AG04450 (cell line): ENCODE measurements at places on chromosomes 12 and 14.

GRCh38 chr12:94875525-94875924 is 128.0 kb downstream of the NDUFA12 start:
- no peak for DNase-seq

DNA sequence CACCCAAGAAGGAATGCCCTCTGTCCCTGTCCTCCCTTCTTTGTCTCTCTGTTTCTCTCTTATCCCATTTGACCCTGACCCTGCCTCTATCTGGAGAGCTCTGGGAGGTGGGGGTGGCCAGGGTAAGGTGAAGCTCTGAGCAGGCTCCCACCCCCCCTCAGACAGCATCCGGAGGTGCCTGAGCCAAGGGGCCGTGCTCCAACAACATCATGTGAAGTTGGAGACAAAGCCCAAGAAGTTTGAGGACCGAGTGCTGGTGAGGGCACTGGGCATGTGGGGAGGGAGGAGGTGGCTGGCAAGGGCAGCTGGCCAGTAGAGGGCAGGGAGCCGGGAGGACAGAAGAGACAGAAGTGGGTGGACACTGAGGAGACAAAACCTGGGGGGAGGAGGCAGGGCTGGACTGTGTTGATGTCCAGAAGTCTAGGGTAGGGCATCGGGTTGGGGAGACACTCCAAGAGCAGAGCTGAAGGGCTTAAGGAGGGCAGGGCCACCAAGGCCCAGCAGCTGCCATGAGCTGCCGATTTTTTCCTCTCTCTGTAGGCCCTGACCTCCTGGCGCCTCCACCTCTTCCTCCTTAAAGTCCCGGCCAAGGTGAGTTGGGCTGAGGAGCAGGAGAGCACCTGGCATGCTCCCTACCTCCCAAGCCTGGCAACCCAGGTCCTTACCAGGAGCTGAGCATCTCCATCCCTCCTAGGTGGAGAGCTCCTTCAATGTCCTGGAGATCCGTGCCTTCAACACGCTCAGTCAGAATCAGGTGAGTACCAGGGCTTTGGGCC is 1.9 kb downstream of the CARMIL3 start:
- no peak for DNase-seq

GRCh38 chr12:62738105-62738504 is 196.8 kb downstream of the PPM1H start:
- DNase-seq = no peak

- DNase-seq = no peak
Observed at GRCh38 chr12:70637303-70638085, at the start of gene PTPRB. PTPRB (minus strand) TSS chr12:70637429; CDS start chr12:70637395, 34 bp downstream.

GRCh38 chr14:36718216-36718615 is 56.6 kb downstream of the PAX9 start:
- DNase-seq = no peak

DNA sequence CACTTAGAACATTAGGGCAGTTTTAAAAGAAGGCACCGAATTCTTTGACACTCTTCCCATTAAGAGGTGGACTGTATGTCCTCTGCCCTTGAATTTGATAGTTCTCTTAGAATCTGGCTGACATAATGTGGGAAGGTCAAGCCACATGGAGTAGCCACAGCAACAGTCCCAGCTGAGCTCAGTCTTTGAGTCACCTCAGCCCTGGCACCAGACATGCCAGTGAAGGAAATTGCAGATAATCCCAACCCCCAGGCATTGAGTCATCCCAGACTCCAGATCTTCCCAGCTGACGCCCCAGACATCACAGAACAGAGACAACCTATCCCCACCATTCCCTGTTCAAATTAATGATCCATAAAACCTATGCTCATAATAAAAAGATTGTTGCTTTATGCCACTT is 83.4 kb downstream of the GTF2A1 start:
- no peak for DNase-seq

- DNase-seq = no peak
Observed at GRCh38 chr12:64323476-64324225, 66.9 kb downstream of the C12orf56 start.

GRCh38 chr12:52580496-52580895 is 6.9 kb upstream of the KRT74 start:
- no peak for DNase-seq

DNA sequence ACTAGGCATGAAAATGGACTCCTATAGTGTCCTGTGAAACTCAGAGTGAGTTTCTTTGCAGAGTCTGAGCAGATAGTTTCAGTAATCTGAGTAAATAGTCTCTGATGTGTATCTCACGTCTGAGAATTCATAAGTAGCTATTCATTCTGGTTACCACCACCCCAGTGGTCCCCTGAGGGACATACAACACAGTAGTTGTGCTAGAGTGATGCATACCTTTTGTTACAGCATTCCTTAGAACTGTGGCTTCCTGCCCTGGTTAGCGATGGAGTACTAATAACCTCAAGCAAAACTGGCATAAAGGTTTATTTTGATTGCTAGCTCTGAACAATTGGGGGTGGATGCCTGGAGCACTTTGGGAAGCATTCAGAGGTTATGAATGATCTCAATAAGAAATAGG is 114.7 kb downstream of the DAAM1 start:
- DNase-seq = no peak

DNA sequence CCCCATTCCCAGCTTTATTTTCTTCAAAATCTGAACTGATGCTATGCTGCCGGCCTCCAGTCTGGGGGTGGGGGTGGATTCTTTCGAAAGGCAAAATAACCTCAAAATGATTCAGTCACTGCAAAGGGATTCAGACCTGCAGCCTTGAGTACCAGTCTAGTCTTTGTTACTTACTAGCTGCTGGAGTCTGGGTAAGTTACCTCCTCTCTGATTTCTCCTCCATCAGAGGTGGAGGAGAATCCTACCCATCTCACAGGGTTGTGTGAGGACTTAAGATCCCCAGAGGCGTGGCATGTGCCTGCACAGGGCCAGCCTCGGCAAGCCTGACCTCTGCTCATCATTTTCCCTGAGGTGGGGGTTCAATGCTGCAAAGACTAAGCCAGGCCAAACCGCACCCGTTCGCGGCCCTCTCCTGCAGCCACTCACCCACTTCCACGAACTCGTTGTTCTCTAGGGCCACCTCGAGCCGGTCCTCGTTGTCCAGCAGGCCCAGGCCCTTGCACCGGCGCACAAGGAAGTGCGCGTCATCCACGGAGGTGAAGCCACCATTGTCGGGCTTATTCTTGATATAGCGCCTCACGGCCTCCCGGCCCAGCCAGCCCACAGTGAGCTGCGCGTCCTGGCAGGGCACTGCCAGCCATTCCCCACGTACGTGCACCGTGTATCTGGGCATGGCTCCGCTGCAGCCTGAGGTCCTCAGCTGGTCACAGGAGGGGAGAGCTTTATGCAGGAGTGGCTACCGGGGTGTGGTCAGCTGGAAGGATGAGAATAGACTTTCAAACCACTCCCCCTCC is 709 bp downstream of the HAL start:
- DNase-seq = no peak

DNA sequence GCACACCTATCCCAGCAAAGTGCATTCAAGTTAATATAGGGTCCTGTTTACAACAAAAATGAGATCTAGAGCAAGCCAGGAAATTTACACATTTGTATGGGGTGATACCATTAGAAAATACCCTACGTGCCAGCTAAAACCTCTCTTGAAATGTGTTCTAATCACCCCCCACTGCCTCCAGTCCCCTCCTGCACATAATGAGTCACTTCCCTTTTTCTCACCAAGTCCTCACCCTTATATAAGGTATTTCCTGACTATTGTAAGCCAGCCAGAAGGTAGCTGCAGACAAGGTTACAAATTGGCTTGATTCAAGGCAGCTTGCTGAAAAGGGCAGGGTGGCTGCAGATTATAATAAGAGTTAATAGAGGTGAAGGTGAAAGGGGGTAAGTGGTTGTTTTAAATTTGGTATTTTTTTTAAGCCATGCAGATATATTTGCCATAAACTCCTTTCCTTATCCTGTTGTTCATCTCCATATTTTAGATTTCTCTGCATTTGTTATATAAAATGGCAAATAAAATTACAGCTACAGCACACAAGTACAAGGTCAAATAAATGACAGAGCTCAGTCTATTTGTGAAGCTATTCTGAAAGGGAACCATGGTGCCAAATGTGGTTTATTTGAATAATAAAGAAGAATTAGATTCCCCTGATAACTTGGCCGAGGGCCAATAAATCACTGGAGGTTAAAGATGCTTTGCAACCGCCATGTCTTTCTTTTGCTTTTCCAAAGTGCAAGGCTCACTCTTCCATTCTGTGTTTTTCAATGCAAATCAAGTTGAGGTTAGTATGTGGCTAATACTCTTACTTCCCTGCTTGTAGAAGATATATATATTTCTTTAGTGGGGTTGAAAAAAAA is 385.9 kb downstream of the EGLN3 start:
- DNase-seq = no peak

- no peak for DNase-seq
Observed at GRCh38 chr12:107929436-107929835, 154.9 kb downstream of the ASCL4 start.

GRCh38 chr14:93085911-93086310 is 29.8 kb downstream of the ITPK1 start:
- DNase-seq = no peak

- no peak for DNase-seq
Observed at GRCh38 chr12:5071496-5071895, 27.8 kb downstream of the KCNA5 start.

DNA sequence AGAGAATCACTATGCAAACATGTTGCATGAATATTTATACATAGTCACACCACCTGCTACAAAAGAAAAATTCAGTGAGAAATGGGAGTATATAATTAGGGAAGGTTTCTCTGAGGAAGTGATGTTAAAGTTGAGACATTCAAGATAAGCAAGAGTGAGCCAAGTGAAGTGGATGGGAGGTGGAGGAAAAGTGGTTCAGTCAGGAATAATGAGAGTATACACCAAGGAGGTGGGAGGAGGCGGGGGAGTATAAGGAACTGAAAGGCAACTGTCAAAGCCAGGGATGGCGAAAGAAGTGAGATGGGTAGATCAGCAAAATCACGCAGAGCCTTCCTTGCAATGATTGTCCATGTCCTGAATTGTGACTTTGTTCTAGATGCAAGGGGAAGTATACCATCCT is 33.7 kb downstream of the PRKD1 start:
- DNase-seq = no peak

- no peak for DNase-seq
Observed at GRCh38 chr12:38139456-38139855, 177.1 kb upstream of the ALG10B start.

GRCh38 chr12:52528641-52529143 is 8.5 kb upstream of the KRT5 start:
- DNase-seq = no peak

DNA sequence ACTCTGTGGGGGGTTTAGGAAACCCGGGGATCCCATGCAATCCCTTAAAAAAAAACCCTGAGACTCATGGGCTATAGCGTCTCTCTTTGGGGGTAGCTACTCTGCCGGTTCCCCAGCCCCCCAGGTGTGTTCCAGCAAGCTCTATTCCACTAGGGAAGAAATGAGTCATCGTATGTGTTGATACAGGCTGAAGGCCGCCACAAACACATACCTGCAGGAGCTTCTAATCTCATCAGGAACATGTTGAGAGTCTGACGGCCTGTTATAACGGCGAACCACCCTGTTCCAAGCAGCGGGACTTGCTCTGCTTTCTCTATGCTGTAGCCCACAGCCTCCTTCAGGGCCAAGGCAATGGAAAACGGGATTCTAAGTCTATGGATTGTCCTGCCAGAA is 977 bp upstream of the KRT5 start:
- no peak for DNase-seq

- no peak for DNase-seq
Observed at GRCh38 chr12:93300611-93301021, 77.1 kb upstream of the NUDT4 start.

DNA sequence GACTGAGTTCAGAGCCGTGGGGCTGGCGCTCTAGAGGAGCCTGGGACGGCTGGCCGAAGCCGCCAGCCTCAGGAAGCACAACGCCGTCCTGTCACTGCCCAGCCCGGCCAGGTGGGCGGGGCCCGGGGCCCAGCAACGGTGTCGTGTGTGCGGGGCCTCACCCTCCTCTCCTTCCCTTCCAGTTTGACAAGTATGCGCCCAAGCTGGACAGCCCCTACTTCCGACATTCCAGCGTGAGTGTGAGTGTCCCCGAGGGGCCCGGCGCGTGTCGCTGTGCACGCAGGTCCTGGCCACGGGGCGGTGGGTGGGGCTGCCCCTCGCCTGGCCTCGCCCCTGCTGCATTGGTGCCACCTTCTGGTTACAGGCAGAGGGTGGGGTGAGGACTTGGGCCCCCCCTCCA is 38.3 kb downstream of the LRCOL1 start:
- no peak for DNase-seq

- DNase-seq = no peak
Observed at GRCh38 chr12:123278101-123278627, 6.5 kb upstream of the CDK2AP1 start.

- DNase-seq = no peak
Observed at GRCh38 chr14:55070981-55071411, 19.5 kb downstream of the MAPK1IP1L start.

GRCh38 chr12:71300772-71301675 is 138.6 kb upstream of the LGR5 start:
- no peak for DNase-seq

GRCh38 chr14:72716476-72716875 is 177.4 kb downstream of the DPF3 start:
- no peak for DNase-seq

GRCh38 chr14:36477266-36477665 is 42.8 kb downstream of the NKX2-1 start:
- DNase-seq = no peak

GRCh38 chr12:123936956-123937706 is 35.5 kb downstream of the CCDC92 start:
- DNase-seq = no peak

DNA sequence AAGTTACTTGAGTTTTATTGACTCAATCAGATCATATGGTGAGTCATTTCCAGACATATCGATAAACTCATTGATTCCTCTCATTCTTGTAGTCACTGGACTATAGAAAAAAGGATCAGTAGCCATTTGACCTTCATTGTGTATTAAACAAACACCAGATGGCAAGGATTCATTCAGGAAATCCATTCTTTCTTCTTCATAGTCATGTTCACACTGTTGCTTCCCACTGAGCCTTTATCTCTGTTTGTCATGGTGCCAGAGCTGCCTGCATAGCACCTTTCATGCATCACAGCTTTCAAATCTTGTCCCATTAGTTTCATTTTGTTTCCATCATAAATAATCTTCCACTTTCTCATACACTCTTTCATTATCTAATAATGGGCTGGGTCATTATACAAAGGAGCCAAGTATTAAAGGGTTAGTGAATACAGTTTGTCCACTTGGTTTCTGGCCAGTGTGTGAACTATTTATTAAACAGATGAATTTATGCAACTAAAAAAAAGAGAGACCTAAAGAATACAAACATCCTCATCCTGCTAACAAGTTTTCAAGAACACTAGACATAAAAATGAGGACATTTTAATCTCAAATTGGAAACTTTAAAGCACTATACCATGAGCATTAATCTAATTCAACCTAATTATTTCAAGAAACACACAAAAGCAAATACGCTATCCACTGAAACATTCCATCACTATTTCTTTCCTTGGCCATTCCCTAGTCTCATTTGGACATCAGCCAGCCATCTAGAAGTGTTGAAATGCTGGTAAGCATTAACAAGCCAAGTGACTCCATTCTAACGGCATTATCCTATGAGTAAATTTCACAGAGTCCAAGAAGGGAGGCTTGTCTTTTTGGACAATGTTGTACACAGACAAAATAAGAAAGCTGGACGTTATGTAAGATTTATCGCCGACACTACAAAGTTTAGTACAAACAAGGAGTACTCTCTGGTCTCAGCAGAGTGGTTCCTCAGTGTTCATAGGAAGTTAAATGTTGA is 476.5 kb downstream of the FOXG1 start:
- no peak for DNase-seq
